ENCODE measurements at places on chromosomes 12 and 14. TPM values are rescaled to one million over a fixed set of nuclear protein-coding genes. Genes with fewer than 3 reads are reported as not detected.

FGD4 gene
- 52.7 TPM for total RNA-seq

SPIC gene
- not detected for total RNA-seq

RAD51AP1 gene
- not detected for total RNA-seq

CHGA gene
- not detected for total RNA-seq

GPR135 gene
- total RNA-seq: 20.3 TPM

RFX4 gene
- not detected for total RNA-seq

DNA sequence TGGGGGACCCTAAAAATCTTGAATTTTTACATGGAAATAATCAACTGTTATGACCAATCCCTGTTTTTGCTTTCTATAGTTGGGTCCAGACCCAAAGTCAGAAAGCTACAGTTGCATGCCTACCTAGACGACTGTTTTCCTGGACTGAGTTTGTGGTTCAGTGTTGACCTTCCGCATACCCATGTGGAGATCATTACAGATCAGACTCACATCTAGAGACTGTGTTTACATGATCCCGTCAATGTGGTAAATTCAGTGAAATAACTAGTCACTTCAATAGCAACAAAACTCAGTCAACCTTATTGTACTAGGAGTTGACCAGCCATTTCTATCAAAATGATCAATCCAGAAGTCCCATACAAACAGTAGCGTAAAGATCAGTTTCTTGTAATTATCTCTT lies 257.6 kb downstream of the EGLN3 start:
- no peak for DNase-seq

DNA sequence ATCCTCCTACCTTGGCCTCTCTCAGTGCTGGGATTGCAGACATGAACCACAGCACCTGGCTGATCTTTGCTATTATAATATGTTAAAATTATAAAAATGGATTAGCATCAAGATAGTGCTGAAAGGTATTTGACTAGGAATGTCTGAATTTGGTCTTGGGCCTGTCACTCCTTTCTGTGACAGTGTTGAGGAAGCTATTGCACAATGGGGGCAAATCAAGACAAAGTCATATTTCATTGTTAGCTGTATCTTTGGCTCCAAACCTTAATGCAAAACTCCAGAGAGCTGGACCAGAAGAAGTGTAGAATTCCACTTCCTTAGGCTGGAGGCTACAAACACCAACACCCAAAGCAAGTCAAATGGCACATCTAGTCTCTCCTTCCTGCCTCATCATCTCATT lies 42.2 kb downstream of the ZCRB1 start:
- DNase-seq: no peak

DNA sequence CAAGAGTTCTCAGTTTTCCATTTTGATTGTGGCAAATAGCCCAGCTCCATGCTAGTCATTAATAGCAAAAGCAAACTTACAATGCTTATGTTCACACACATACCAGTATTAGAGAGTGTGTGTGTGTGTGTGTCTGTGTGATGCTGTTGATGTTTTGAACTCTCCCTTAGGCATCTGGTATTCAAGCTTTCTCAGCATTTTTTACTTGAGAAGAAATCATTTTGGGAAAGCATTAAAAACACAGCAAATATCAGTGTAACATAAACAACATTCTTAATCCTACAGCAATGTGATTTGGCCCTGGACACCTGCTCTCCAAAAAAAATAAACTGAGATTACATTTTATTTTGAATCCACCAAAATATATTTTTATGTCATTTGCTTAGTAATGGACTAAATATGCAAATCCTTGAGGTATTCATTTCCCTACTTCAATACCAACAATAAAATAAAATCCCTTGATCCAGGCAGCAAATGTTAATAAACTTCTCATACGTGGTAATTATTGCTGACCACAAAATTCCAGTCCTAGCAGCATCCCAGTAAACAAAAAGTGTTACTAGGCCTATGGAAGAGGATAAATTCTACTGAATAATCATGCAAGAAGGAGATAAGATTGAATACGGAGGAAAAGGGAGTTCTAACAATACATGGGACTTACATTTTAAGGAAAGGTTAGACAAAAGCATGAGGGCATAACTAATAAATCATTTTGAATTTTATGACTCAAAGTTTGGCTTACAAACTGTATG lies 249.5 kb upstream of the CLEC14A start:
- DNase-seq: no peak

DNA sequence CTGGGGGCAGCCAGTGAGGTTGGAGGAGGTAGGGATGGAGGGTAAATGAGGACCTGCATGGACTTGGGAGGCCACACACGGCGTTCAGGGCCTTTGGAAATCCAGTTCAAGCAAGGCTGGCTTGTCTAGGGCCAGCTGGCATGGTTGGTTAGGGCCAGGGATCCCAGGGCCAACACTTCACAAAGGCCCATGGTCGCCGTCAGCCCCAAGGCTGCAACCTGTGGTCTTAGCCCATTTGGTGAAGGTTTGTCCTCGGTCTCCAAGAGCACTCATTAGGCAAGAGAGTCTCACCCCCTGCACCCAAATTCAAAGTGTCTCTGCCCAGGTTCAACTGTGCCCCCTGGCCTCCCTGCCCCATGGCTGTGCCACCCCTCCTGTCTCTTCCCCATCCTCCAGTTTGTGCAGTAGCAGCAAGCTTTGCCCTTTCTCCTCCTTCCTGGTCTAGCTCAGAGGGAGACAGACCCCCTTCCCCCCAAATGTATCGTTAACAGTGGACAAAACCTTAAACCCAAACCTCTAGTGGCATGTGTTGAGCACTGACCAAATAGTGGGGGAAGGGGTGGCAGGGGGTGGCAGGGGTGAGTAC lies 94.1 kb downstream of the NINJ2 start:
- no peak for DNase-seq

- no peak for DNase-seq
These were observed 109.7 kb upstream of the VASH1 start for GRCh38 chr14:76651410-76652055.

GRCh38 chr14:99183311-99183710 lies 88.7 kb downstream of the BCL11B start:
- no peak for DNase-seq

- no peak for DNase-seq
These were observed 56.5 kb downstream of the GTF2A1 start for GRCh38 chr14:81164167-81164774.

DNA sequence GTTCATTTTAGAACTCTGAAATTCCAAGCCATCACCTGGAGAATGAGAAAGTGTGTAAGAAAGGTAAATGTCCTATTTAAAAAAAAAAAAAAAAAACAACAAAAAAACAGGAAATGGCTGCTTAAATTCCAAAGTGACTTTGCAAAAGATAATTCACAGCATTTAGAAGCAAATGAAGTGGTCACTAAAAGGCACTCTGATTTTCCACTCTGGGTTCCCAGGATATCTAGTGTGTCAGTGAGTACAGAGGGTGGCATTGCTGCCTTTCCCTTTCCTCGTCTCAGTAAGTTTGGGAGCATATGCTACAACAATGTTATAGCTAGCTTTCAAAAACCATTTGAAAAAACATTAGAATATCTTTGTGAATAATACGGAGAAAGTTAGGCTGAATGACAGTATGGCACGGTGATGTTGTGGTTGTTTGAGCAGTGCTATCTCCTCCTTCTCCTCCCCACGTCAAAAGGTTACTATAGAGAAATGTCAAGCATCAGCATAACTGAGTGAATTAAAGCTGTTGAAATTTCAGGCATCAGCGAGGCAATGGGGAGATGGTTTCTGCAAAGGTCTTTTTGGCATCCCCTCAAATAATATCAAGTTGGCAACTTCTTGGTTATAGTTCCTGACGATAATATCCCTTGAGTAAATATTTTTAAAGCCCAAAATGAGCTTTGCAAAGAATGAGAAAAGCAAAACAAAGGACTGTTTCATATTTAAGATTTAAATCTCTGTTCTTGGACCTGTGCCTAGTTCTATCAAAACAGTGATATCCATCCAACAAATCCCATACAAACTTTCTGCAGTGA lies 164.5 kb upstream of the E2F7 start:
- DNase-seq: no peak

DNA sequence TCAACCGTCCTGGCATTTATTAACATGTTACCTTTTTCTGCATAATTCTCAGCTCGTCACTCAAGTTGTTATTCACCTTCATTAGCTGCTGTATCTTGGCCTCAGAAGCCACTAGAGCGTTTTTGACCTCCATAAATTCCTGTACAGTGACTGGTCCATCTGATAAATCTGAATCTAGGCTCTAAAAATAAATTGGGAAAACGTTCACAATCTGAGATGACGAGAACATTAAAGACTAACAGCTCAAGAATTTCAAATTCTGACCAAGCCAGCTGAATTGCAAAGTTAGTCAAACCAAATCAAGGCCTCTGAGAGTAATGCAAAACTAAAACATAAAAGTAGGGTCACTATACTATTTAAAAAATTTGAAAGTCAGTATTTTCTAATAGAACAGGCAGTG lies 45.0 kb downstream of the GIT2 start:
- no peak for DNase-seq

All from thoracic aorta (tissue), 2 donors.